NCI-H2107 (cell line): ENCODE measurements at places on chromosomes 2 and 18.

GRCh38 chr18:27008575-27008974, 143.1 kb upstream of the AQP4 start:
- no peak for DNase-seq

GRCh38 chr2:45804987-45805755, 153.7 kb downstream of the PRKCE start:
- no peak for DNase-seq

GRCh38 chr2:24328010-24328409, 32.3 kb downstream of the ITSN2 start:
- no peak for DNase-seq

- DNase-seq, result no peak
These were observed 54.1 kb downstream of the TAF1B start for GRCh38 chr2:9897331-9897737.

DNA sequence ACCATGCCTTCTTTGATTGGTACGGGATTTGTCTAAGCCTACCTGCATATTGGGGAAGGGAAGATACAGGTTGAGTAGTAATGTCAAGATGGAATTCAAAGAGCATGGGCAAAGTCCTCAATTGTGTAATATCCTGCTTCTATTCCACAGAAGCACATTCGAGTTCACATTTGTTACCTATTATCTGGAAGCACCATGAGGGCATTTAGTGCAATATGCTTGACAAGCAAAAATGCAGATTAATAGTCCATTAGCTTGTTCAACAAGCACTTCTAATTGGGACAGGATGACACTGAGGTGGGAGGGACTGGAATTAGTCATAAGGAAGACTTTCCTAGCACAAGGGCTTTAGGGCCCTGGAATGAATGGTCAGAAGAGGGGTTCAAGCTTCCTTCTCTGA, 40.5 kb downstream of the MYO5B start:
- DNase-seq, result no peak

DNA sequence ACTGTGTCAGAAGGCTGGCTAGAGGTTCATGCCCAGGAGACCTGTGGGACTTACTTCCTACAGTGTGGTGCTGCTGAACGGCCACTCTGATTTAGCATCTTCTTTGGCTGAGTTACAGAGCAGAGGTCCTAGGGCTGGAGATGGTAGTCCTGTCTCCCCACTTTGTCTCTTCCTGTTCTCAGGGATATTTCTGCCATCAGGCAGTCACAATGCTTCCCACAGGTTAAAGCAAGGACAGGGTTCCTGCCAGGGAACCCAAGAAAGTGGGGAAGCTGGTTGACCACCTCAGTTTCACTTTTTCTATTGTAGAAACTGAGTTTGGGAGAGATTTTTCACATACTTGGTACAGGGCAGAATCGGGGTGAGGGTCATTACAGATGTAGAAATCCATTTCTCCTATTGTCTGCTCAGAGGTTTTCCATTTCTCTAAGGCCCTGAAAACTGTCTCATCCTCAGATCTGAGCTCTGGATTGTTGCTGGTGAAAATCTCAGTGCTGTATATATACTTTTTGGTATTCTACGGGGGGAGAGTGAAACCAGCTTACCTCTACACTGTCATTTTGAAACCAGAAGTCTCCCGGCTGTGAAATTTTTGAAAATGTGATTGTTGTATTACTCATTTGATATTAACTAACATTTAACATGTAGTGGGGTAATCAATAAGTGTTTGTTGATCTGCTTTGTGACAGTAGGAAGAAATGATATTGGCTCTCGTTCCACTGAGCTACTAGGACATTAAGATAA, 37.0 kb upstream of the MEP1B start:
- DNase-seq, result no peak

DNA sequence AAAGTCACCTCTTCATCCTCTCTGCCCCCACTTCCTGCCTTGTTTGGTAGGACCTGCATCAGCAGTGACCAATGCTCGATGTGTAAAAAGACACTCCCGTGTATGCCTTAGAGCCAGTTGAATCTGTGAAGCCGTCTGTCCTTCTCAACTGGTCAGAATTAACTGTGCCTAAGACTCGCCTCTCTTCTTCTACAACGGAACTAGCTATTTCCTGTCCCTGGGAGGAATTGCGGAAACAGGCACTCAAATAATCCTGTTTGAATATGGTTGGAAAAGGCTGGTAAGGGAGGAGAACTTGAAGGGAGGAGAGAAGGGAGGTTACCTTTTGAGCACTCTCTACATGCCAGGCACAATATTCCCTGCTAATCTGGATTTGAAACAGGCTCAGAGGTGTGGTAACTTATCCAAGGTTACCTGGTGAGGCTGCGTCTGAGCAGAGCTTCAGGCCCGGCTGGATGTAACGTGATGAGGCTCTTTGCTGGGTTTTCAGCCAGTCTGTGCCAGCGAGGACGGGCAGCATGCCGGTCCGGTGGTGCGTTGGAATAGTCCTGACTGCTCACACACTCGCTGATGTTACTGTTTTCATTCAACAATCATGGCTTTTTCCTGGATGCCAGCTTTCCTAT, 127.0 kb downstream of the FAM168B start:
- no peak for DNase-seq

- DNase-seq, result no peak
These were observed 864 bp downstream of the LBH start for GRCh38 chr2:30231996-30232800.
